ENCODE measurements at places on chromosomes 16 and 17.

GRCh38 chr16:50899951-50900350 is 158.1 kb downstream of the CYLD start:
- no peak for DNase-seq

DNA sequence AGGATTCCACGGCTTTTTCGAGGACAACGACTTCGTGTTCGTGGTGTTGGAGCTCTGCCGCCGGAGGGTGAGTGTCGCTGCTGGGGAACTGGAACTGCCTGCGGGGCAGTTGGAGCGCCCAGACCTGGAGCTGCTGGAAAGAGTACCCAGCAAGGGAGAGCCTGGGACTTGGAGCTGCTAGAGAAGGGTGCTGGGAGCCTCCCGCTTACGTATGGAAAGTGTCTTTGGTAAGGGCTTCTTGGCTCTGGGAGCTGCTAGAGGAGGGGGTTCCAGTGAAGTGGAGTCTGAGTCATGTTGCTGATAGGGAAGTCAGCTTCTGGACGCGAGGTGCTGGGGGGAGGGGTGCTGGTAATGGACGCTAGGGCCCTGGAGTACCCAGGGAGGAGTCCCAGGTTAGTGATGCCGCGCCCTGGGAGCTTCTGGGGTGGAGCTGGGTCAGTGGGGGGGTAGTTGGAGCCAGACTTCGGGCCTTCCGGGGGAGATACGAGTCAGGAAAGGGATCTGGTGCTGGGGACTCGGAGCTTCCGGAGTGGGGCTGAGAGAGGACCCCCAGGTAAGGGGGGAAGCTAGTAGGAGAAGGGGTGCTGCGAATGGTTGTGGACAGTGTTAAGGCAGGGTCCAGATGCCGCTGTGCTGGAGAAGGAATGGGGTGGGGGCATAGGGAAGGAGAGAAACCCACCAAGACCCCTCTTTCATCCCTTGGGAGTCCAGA is 741 bp downstream of the PLK1 start:
- DNase-seq, result no peak

- DNase-seq, result no peak
Measured at GRCh38 chr17:42509841-42510240, 26.2 kb upstream of the NAGLU start.

- DNase-seq, result no peak
Measured at GRCh38 chr16:82752172-82752571, 125.4 kb downstream of the CDH13 start.

- DNase-seq, result no peak
Measured at GRCh38 chr16:76816475-76816874, 374.5 kb upstream of the MON1B start.

DNA sequence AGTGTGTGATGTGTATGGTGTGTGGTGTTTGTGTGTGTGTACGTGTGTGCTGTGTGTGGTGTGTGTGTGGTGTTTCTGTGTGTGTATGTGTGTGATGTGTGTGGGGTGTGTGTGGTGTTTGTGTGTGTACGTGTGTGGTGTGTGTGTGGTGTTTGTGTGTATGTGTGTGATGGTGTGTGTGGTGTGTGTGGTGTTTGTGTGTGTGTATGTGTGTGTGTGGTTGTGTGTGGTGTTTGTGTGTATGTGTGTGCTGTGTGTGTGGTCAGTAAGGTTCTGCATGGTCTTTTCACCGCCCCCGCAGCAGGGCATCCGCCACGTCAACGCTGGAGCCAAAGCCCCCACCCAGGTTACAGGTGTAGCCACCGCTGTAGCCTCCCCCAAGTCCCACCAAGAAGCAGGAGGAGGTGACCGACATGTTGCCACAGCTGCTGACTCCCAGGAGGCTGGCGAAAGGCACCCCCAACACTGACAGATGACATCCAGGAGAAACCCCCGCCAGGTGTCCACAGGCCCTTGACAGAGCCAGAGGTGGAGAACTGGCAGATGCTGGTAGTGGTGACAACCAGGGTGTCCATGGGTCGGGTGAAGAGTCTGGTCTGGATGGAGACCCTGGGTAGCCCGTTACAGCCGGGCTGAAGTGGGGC is 9.3 kb upstream of the KRT17 start:
- DNase-seq, result no peak

GRCh38 chr17:74779948-74780400 is 3.8 kb upstream of the NAT9 start:
- DNase-seq, result no peak

- no peak for DNase-seq
Measured at GRCh38 chr17:30316736-30317135, 17.1 kb downstream of the TMIGD1 start.

- DNase-seq, result no peak
Measured at GRCh38 chr17:38577244-38577643, 28.5 kb downstream of the SRCIN1 start.

DNA sequence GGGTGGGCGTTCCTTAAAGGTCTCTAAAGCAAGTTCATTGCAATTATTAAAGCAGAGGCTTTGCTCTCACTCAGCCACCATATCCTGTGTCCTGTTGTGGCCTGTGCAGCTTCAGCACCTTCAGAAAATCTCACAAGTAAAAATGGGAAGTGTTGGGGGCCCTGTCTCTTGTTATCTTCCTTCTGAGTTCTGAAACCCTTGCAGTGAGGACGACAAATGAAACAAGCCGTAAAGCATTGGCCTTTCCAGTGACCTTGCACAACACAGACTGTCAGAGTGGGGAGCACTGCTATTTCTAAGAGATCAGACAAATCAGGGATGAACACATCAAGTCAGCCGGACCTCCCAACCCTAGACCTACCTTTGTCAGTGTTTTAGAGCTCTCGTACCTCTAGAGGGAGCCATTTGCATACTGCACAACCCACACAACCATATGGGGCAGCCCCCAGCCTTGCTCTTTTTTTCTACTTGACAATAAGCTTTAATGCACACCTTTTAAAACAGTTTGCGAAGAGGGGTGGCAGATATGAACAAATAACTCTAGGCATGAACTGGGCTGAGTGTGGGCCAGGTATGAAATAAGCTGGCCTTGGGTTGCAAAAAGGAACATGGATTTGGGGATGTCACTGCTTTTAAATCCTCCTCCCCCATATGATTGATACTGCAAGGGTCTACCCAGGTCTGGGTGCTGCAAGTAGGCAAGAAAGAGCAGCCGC is 89.8 kb downstream of the KATNIP start:
- no peak for DNase-seq

GRCh38 chr17:66610361-66611133 is 224.4 kb upstream of the CACNG5 start:
- DNase-seq, result no peak

- DNase-seq, result no peak
Measured at GRCh38 chr16:49889725-49890397, 33.9 kb upstream of the ZNF423 start.

DNA sequence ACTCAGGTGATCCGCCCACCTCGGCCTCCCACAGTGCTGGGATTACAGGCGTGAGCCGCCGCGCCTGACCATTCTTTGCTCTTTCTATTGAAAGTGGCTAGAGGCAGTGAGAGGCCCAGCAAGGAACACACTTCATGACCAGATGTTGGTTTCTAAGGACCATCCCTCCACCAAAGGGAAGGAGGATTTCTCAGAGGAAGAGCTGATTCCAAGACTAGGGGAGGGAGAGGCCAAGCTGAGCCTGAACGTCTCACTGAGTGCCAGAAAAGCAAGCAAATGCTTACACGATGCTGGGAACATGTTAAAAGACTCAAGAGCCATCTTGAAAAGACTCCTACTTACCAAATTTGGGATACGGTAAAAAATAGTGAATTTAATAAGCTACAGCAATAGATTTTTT is 79.2 kb downstream of the MRM3 start:
- no peak for DNase-seq

DNA sequence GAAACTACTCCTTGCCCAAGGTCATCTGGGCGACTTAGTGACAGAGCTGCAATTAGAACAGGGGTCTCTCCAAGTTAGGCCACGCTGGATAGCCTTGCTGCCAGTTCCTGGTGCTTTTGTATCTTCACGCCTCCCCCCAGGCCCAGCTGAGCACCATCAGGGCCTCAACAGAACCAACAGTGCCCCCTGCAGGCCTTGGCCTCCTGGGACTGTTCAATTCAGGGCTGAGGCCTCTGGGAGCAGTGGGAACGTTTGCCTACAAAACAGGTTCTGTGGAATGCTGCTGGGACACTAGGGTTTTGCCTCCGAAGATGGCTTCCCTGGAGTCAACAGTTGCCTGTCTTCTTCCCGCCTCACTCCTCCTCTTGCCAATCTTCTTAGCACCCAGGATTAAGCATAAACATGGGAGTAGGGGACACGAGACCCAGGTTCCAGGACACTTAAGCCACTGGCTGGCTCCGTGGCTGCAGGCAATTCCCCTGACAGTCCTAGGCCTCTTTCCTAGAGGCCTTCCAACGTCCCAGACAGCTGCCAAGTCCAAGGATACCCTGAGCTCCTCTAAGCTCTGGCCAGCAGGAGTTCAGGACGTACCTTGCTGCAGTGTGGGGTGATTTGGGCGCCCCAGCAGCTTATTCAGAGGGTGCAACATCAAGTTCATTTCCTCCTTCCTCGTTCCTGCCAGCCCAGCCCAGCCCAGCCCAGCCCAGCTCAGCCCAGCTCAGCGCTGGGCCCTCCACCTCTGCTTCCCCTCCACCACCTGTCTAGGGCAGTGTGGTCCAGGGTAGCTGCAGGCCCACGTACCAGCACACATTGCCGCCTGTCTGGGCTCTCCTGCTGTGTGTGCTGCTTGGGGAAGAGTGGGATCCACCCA is 246.6 kb upstream of the RPL38 start:
- peak; percentile 10 for DNase-seq

DNA sequence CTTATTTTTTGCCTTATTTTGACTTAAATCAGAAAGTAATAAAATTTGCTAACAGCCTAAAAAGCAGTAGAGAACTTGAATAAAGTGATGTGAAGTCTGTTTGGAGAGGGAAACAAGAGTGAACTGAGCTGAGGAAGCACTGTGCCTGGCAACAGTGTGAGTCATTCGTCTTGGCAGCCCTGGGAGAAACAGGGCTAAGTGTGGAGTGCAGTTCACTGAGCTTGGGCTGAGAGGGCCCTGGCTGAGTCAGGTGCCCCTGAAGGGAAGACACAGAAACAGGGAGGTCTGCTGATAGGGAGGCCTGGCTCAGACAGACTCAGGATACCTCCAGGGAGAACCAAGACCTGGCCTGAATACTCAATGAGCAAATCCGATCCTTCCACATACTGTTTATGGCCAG is 132.1 kb downstream of the HS3ST4 start:
- no peak for DNase-seq

DNA sequence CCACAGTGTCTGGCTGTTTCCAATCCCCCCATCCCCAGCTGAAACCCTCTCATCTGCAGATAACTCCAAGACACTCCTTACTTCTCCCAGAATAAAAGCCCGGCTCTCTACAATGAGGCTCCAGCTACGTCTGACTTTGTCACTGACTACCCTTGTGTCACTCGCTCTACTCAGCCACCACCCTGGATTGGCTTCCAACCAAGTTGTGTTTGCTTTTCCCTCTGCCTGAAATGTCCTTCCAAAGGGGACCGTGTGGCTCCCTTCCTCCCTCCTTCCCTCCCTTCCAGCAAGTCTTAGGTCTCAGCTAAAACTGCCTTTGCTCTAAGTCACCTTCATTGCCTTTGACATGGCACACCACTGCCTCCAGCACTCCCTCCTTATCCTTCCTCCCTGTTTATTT is 42.8 kb downstream of the CDH1 start:
- no peak for DNase-seq

- no peak for DNase-seq
Measured at GRCh38 chr17:235831-236640, 54.6 kb upstream of the DOC2B start.

DNA sequence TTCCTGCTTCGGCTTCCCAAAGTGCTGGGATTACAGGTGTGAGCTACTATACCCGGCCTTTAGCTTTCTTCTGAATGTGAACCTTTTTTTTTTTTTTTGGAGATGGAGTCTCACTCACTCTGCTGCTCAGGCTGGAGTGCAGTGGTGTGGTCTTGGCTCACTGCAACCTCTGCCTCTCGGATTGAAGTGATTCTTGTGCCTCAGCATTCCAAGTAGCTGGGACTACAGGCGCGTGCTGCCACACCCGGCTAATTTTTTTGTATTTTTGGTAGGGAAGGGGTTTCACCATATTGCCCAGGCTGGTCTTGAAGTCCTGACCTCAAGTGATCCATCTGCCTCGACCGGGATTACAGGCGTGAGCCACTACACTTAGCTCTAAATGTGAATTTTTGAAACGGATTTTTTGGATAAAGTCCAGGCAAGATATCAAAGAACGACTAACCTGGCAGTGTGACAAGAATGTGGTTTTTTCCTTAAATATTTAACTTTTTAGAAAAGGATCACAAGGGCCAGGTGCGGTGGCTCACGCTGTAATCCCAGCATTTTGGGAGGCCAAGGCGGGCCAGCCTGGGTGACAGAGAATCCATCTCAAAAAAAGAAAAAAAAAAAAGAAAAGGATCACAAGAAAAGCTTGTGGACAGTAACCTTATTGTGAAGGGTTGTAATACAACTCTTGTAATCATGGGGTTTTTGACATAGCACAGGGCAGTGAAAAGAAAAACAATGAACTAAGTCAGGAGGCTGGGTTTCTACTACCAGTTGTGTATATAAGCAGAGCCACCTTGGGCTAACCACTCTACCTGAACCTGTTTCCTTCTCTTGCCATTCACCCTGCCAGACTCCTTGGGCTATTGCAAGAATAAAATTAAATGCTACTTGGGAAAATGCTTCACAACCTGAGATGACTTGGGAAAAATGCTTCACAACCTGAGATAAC is 6.2 kb downstream of the BRCA1 start:
- no peak for DNase-seq

DNA sequence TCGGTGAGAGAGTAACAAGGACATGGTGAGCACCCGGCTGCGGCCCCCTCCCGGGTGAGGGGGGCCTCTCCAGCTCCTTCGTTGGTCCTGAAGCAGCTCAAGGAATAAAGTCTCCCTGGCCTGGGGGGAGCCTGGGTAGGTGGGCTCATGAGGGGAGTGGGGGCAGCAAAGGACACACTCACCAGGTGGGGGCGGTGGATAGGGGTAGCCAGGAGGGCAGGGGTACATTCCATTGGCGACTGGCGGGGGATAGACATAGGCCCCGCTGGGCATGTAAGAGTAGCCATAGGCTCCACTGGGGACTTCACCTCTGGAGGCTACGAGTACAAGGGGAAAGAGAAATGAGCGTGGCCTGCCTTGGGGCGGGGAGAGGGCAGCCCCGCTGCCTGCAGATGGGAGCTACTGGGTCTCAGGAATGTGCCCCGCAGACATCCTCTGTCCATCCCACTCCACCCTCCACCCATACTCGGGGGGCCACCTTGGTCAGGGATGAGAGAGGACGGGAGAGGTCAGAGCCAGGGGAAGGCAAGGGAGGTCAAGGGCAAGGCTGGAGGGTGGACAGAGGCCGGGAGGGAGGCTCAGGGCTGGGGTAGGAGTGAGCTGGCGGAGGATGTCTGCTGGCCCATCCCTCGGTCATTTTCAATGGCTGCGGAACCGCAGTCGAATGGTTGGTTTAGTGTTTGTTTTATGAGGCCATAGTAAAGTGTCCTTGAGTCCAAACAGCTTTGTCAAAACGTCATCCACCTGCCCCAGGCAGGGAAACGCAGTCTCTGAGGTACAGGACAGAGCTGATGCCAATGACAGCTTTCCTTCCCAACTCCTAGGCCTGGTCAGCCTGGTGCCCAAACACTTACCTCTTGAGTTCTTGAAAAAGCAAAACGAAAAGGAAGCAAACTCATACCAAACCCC is 3.7 kb upstream of the UNC13D start:
- DNase-seq, result no peak

GRCh38 chr16:397135-397661 is at the start of gene NME4:
NME4 (plus strand) TSS chr16:397199; CDS start chr16:397223, 24 bp downstream.
- no peak for DNase-seq

- no peak for DNase-seq
Measured at GRCh38 chr16:841455-842060, 41.0 kb upstream of the GNG13 start.

GRCh38 chr16:53960050-53960812 is 256.3 kb downstream of the FTO start:
- no peak for DNase-seq

GRCh38 chr17:64503821-64504768 is 2.0 kb downstream of the DDX5 start:
- no peak for DNase-seq

Measured in stimulated activated CD8-positive, alpha-beta memory T cell treated with anti-CD3 and anti-CD28 coated beads, Interleukin-7, amount 100 ng/mL, for 24 hours (primary cell).